ENCODE measurements at places on chromosomes 5 and 9. TPM values are rescaled to one million over a fixed set of nuclear protein-coding genes. Genes with fewer than 3 reads are reported as not detected.

- no peaks in the 10 kb centered on the region for H3K36me3 ChIP-seq
- H3K27ac ChIP-seq = peak overlapping the region; percentile 51
- H3K4me1 ChIP-seq = peaks cover 59% of the 10 kb centered on the region
- no peak for DNase-seq
- peaks cover 11% of the 10 kb centered on the region for H3K27me3 ChIP-seq
Measured at GRCh38 chr9:136697146-136697820, 10.0 kb upstream of the AGPAT2 start.

DNA sequence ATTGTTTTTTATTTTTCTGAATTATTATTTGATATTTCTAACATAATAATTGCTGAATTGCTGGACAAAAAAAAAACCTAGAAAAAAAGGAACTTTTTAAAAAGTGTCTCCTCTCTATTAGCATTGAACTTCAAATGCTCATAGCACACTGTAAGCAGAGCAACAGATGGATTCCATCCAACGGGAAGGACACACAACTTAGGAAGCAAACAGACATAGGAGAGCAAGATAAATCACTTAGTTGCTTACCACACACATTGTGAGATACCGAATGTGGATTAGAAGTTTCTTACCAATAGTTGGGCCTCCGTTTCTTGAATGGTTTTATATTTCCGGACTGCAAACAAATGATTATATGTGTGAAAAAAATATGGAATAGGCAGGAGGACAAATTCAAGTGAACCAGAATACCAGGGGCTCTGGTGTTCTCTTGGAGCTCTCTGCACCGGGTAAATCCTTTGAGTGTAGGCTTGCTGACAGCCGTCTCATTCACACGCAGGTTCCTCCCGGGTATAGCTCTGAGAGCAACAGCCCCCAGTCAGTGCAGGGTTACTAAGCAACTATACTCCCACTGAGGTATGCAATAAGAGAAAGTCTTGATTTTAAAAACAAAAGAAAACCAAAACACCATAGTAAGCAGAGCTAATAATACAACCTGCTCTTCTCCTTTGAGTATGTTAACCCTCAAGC, 217.6 kb downstream of the TMEM167A start:
- no peaks in the 10 kb centered on the region for H3K27me3 ChIP-seq
- H3K36me3 ChIP-seq = no peaks in the 10 kb centered on the region
- no peak for DNase-seq

DNA sequence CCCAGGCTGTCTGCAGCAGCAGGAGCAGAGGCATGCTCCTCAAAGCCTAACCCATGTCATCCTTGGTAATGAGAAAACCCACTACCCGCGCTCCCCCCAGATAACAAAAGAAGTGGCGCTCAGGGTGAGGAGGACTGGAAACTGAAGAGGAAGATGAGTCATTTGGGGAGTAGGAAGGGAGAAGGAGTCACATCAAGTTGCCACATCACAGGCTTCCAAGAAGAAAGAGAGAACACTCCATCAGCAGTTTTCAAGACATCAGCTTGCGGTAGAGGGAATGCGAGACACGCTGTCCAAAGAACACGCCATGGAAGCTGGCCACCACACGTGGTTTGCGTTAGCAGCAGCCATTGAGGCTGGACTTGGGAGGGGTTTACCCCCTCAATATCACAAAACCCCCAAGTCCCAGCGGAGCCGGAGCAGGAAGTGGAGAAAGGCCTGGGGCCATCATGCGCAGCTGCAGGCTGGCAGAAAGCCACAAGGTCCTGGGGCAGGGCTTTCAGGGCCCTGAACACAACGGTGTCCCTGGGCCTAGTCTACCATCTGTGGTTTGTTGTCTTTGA, 41.5 kb downstream of the SH3PXD2B start:
- H3K27ac ChIP-seq = peak overlapping the region; percentile 74
- no peak overlapping the region for H3K4me3 ChIP-seq
- H3K27me3 ChIP-seq = no peaks in the 10 kb centered on the region
- H3K36me3 ChIP-seq = no peaks in the 10 kb centered on the region
- DNase-seq = peak; percentile 88

GRCh38 chr5:88899096-88899737, 16.2 kb upstream of the MEF2C start:
- H3K4me3 ChIP-seq = no peak overlapping the region
- H3K4me1 ChIP-seq = no peaks in the 10 kb centered on the region
- no peaks in the 10 kb centered on the region for H3K27me3 ChIP-seq
- H3K36me3 ChIP-seq = no peaks in the 10 kb centered on the region

GRCh38 chr5:75550597-75550996, 38.9 kb downstream of the POLK start:
- H3K27me3 ChIP-seq = no peaks in the 10 kb centered on the region
- H3K4me1 ChIP-seq = no peaks in the 10 kb centered on the region
- no peak for DNase-seq
- no peak overlapping the region for H3K4me3 ChIP-seq
- no peak overlapping the region for H3K27ac ChIP-seq
- peaks cover 27% of the 10 kb centered on the region for H3K36me3 ChIP-seq

GRCh38 chr5:54717459-54717858, 199.9 kb downstream of the SNX18 start:
- H3K36me3 ChIP-seq = no peaks in the 10 kb centered on the region
- H3K4me1 ChIP-seq = peaks cover 7% of the 10 kb centered on the region
- H3K27me3 ChIP-seq = no peaks in the 10 kb centered on the region
- no peak overlapping the region for H3K4me3 ChIP-seq

GRCh38 chr5:90293931-90294330, 115.6 kb downstream of the CETN3 start:
- no peaks in the 10 kb centered on the region for H3K27me3 ChIP-seq
- no peak overlapping the region for H3K4me3 ChIP-seq
- no peaks in the 10 kb centered on the region for H3K4me1 ChIP-seq
- no peaks in the 10 kb centered on the region for H3K36me3 ChIP-seq
- no peak overlapping the region for H3K27ac ChIP-seq

GRCh38 chr9:101791938-101792337, 53.5 kb upstream of the GRIN3A start:
- H3K27me3 ChIP-seq = no peaks in the 10 kb centered on the region
- no peak overlapping the region for H3K4me3 ChIP-seq
- no peak overlapping the region for H3K27ac ChIP-seq
- DNase-seq = no peak
- H3K36me3 ChIP-seq = no peaks in the 10 kb centered on the region

The TOPORS gene
- total RNA-seq = 15.4 TPM

DNA sequence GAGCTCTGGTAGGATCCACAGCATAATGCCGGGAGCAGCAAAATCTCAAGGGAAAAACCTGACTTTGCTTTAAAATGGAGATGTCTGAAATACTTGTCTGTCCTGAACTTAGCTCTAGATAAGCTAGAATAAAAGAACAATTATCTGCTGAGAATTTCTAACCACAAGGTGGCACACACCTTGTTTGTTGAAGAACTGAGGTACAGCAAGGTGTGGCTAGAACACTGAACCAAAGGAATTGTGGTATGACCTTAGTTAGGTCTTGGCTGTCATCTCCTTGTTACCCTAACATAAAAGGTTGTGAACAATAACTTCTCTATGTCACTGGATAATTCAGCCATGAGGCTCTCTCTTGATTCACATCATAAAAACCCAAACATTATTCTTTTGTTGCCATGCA, 72.3 kb upstream of the ANXA1 start:
- no peaks in the 10 kb centered on the region for H3K27me3 ChIP-seq
- H3K4me3 ChIP-seq = no peak overlapping the region
- H3K27ac ChIP-seq = no peak overlapping the region
- no peak for DNase-seq
